Activated naive CD8-positive, alpha-beta T cell treated with anti-CD3 and anti-CD28 coated beads for 36 hours (primary cell): ENCODE measurements at places on chromosomes 3 and 15. TPM values are rescaled to one million over a fixed set of nuclear protein-coding genes. Genes with fewer than 3 reads are reported as not detected.

GRCh38 chr3:2921903-2922302, 188.3 kb downstream of the IL5RA start:
- no peak overlapping the region for H3K4me3 ChIP-seq
- no peaks in the 10 kb centered on the region for H3K36me3 ChIP-seq
- no peak overlapping the region for H3K27ac ChIP-seq
- H3K4me1 ChIP-seq, result no peaks in the 10 kb centered on the region
- peaks cover 20% of the 10 kb centered on the region for H3K27me3 ChIP-seq
- DNase-seq, result no peak

DNA sequence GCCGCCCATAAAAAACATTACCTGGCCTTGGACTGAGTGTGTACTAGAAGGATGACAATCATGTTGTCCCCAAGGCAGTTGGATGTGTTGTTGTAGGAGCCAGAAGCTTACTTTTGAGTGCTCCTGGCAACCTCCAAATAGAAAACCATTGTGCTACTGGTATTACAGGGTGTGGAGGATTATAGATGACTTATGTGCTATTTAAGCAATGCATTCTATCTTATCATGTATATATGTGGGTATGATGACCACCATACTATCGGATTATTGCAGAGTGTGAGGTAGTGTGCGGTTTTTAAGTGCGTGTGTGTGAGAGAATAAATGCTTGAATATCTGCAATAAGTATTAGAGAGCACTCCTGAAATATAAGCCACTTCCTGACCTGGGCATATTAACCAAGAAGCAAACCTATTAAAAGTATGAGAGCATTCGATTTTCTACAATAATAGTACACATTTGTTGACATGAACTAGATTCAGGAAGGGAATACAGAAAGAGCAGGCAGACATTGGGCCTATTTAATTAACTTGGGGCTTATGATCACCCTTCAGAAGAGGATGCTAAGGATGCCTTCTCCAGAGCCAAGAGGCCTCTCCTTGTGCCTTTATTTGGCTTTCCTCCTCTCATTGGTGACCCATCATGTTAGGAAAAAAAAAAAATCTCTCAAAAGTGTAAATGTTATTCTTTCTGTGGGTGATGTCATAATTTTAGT, 11.7 kb upstream of the MBNL1 start:
- peaks cover 21% of the 10 kb centered on the region for H3K36me3 ChIP-seq
- peaks cover 89% of the 10 kb centered on the region for H3K4me1 ChIP-seq
- no peak for DNase-seq

GRCh38 chr3:4492208-4493013, 737 bp upstream of the ITPR1 start:
- H3K4me3 ChIP-seq, result peak overlapping the region; percentile 95
- peak; percentile 28 for DNase-seq
- H3K27me3 ChIP-seq, result peaks cover 5% of the 10 kb centered on the region
- H3K36me3 ChIP-seq, result peaks cover 20% of the 10 kb centered on the region
- H3K4me1 ChIP-seq, result peaks cover 36% of the 10 kb centered on the region
- H3K27ac ChIP-seq, result peak overlapping the region; percentile 91

GRCh38 chr15:68633231-68634121, 54.7 kb downstream of the CORO2B start:
- no peak for DNase-seq
- H3K27ac ChIP-seq, result no peak overlapping the region
- no peaks in the 10 kb centered on the region for H3K27me3 ChIP-seq
- H3K36me3 ChIP-seq, result no peaks in the 10 kb centered on the region
- H3K4me3 ChIP-seq, result no peak overlapping the region

DNA sequence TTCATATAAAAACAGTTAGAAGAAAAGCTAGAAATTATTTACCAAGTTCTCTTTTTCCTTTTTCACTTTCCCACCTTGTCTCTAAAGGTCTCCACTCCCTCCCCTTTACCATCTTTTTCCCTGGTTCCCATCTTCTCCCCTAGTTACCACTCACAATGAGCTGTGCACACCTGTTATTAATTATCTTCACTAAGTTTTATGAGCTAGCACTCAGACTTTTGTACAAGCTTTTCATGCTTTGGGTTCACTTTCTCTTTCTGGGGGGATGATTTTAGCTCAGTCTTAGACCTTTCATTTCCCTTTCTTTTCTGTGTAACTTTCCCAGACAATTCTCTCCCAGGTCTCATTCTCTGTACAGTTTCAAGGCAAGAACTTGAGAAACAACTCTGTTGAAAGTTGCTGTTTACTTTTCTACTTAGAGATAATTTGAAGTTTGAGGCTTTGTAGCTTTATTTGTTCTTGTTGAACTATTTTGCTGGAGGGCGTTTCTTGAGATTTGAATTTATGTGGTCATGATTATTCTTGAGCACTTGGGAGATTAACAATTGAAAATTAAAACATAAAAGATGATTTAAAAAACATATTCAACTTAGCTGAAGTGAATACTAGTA, 24.0 kb upstream of the AADAC start:
- H3K27ac ChIP-seq, result no peak overlapping the region
- H3K36me3 ChIP-seq, result no peaks in the 10 kb centered on the region
- DNase-seq, result no peak
- no peaks in the 10 kb centered on the region for H3K4me1 ChIP-seq
- peaks cover 3% of the 10 kb centered on the region for H3K27me3 ChIP-seq

IMPG2 gene
- 0.14 TPM for total RNA-seq

DNA sequence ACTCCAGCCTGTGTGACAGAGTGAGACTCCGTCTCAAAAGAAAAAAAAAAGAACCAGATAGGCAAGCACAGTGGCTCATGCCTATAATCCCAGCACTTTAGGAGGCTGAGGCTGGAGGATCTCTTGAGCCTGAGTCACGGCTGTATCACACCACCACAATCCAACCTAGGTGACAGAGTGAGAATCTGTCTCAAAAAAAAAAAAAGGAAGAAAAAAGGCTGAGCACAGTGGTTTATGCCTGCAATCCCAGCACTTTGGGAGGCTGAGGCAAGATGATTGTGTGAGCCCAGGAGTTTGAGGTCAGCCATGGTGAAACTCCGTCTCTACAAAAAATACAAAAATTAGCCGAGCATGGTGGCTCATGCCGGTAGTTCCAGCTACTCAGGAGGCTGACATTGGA, 5.6 kb upstream of the NICN1 start:
- no peak overlapping the region for H3K4me3 ChIP-seq
- H3K27ac ChIP-seq, result no peak overlapping the region
- H3K36me3 ChIP-seq, result no peaks in the 10 kb centered on the region
- peaks cover under 1% of the 10 kb centered on the region for H3K4me1 ChIP-seq
- no peak for DNase-seq

OSTN gene
- total RNA-seq, result not detected

- H3K36me3 ChIP-seq, result no peaks in the 10 kb centered on the region
- no peak overlapping the region for H3K27ac ChIP-seq
- H3K4me3 ChIP-seq, result no peak overlapping the region
- peaks cover 5% of the 10 kb centered on the region for H3K4me1 ChIP-seq
- no peak for DNase-seq
These were observed 58.7 kb downstream of the MORC1 start for GRCh38 chr3:109059264-109059663.

OXTR gene
- 0.60 TPM for total RNA-seq

GOLGA6L7 gene
- total RNA-seq, result not detected

DNA sequence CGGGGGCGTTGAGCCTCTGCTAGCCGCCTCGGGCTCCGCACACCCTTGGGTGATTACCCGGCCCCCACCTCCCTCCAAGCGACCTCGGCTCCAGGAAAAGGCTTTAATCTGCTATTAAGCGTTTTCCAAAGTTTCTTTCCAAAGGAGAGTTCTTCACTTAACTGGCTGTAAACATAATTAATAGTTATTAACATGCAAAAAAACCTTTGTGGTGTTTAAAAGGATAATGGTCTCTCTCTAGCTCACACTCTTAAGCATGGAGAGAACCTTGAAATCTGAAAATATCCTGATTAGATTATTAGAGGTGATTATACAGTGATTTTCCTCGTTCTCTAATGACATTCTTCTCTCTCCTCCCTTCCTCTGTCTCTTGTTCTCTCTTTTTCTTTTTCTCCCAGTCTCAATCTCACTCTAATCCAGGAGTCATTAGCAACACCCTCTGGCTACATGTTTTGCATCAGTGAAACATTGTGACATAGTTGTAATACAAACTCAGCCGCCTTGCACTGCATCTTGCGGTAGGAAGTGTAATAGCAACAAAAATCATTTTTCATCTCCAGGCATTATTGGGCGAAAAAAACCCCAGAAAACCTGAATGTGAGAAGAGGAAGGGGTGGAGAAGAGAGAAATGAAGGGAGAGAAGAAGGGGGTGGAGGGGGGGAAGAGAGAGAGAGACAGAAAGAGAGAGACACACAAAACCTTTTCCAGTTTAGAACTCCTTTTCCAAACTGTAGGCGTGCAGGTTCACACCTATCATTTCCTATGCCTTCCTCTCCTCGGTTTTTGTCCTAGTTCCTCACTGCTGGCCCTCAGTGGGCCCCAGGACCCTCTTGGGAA, 24.4 kb downstream of the NR2F2 start:
- H3K27ac ChIP-seq, result no peak overlapping the region
- H3K4me3 ChIP-seq, result no peak overlapping the region
- H3K36me3 ChIP-seq, result no peaks in the 10 kb centered on the region
- H3K4me1 ChIP-seq, result peaks cover 23% of the 10 kb centered on the region
- peaks cover 66% of the 10 kb centered on the region for H3K27me3 ChIP-seq

DNA sequence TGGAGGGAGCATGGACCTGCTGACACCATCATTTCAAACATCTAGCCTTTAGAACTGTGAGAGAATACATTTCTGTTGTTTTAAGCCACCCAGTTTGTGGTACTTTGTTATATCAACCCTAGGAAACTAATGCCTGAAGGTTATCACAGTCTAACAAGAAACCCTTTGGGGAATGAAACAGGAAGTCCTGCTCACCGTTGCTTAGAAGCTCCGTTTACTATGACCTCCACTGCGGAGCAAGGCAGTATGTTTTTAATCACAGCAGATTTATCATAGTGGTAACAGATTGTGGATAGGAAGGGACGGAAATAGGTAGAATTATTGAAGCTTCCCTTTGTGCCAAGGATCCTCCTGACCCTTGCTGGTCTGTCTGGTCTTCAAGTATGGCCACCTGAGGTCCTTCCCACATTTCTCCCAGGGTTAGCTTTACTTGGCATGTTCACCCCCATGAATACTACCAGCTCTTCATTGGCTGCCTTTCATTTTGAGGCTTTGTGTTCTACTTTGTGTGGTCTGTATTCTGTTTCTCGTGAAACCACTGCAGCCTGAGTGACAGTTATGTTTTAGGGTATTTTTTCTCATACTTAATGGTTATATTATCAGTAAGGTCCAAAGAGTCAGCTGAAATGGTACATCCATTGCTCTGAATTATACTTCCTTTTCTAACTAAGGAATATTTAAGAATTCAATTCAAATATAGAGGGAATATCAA, 201.6 kb downstream of the CHST2 start:
- DNase-seq, result no peak
- no peak overlapping the region for H3K4me3 ChIP-seq
- H3K4me1 ChIP-seq, result peaks cover 2% of the 10 kb centered on the region
- no peak overlapping the region for H3K27ac ChIP-seq

GRCh38 chr15:64354688-64355344, 1.2 kb downstream of the CSNK1G1 start:
- peak overlapping the region; percentile 94 for H3K27ac ChIP-seq
- H3K4me1 ChIP-seq, result peaks cover 25% of the 10 kb centered on the region
- DNase-seq, result no peak
- peak overlapping the region; percentile 96 for H3K4me3 ChIP-seq
- H3K36me3 ChIP-seq, result peaks cover 2% of the 10 kb centered on the region

- H3K4me1 ChIP-seq, result no peaks in the 10 kb centered on the region
- H3K4me3 ChIP-seq, result no peak overlapping the region
These were observed 348.2 kb downstream of the GRM7 start for GRCh38 chr3:7209098-7209497.

GRCh38 chr15:22845289-22845900, 6.9 kb downstream of the NIPA2 start:
- H3K27me3 ChIP-seq, result no peaks in the 10 kb centered on the region
- no peak for DNase-seq
- H3K36me3 ChIP-seq, result peaks cover 25% of the 10 kb centered on the region
- no peak overlapping the region for H3K27ac ChIP-seq
- H3K4me1 ChIP-seq, result peaks cover 43% of the 10 kb centered on the region

OIP5 gene
- total RNA-seq, result 23.0 TPM

GRAMD2A gene
- not detected for total RNA-seq

BOC gene
- total RNA-seq, result 0.44 TPM

SERPINI2 gene
- total RNA-seq, result not detected

FBXO40 gene
- not detected for total RNA-seq

DNA sequence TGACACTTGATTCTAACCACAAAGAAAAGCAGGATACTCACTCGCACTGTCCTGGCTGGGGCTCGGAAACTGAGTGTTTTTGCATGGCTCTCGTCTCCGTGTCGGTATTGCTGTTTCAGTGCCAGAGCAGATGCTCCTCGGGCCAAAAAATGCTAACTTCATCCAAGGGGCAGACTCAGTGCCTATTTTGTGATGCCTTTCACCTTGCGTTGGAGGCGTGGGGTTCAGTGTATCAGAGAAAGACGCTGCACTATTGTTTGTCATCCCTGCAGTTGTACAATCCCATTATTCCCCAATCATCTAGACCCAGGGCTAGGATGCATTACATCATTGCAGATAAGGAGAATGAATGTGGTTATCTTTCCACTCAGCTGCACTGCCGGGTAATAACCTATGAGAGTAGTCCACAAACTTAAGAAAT, 1.4 kb downstream of the CACNA2D3 start:
- H3K4me3 ChIP-seq, result no peak overlapping the region
- H3K27me3 ChIP-seq, result peaks cover 47% of the 10 kb centered on the region
- H3K4me1 ChIP-seq, result peaks cover 2% of the 10 kb centered on the region
- no peak for DNase-seq
- H3K27ac ChIP-seq, result no peak overlapping the region

C3orf49 gene
- total RNA-seq, result not detected
